ENCODE measurements at places on chromosomes 4 and X.

DNA sequence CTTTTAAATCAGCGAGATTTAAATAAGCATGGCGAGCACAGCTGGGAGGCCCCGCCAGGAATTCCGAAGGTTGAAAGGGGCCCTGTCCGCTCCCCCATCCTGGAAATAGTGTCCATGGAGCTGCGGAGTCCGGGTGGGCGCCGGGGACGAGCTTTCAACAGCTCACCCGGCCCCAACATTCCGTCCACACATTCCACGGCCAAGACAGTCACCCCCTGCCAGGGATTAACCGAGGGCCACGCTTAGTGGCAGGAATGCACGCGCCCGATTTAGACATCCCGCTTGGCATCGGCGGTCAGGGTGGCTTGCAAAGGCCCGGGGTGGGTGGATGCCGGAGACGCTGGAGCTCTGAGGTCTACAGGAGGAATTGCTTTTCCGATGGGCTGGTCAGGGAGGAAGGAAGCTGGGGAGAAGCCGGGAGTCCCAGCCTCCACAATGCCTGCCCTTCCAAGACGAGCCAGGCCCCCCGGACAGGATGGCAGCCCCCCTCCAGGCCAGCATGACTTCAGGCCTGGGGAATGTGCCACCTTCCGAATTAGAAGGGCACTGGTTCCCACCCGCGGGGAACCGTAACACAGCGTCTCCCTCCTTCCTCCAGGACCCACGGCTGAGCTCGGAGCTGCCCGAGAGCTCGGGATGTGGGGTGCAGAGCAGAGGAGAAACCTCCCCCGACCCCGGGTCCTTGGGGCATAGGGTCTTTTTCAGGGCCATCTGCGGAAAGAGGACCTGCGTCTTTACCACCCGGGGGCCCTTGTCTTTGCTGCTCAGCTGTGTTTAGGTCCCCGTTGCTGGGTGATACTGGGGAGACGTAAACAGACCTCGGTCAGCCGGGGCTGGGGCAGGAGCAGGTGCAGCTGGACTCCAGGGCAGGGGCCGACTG lies 26.9 kb upstream of the PPP2R3B start:
- no peak for DNase-seq

DNA sequence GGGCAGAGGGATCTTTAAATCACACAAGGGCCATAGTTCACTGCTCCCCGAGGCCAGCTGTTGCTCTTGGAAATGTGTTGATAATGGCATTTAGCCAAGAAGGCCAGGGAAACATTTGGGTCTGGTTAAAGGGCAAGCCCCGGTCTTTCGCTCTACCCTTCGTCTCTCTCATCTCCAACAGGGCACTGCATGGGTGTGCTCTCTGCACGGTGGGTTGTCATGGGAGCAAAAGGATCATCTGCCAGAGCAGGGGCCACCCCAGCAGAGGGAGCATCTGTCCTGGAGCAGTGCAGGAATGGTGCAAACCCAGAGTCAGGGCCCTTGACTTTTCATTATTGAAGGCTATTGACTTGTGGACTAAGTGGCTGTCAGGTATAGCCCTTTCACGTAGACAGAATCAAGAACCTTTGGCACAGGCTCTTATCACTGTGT lies 22.7 kb upstream of the PGRMC2 start:
- no peak for DNase-seq

DNA sequence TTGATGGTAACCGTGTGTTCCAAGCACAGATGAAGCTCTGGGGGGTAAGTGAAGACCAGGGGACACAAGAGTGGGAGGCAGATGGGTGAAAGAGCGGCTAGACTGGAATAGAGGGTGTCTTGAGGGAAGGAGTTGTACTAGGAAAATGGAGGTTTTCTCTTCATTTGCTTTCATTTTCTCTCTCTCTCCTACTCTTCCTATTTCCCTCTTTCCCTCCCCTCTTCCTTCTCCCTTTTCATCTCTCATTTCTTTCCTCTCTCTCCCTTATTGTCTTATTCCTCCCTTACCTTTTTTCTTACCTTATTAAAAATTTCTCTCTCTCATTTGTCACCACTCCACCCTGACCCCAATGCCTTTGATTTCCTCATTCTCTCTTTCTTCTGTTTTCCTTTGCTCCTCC lies 3.0 kb downstream of the ITGB1BP2 start:
- DNase-seq = no peak

DNA sequence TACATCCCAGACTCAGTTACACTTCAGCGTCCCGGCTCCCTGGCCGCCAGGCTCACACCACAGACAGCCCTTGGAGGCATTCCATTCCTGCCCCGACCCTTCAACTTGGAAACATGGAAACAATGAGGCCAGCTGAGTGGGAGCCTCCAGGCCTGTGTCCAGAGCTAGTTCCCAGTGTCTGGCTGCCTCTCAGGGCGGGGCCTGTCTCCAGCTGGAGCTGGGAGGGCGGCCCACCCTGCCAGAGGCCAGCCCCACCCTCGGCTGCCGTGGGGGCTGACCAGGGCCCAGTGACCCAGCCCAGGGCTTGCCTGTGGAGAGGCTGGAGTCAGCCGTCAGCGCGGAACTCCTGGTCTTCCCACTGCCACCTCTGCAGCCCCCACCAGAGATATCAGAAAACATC lies 37.4 kb upstream of the SPON2 start:
- DNase-seq = no peak

GRCh38 chr4:84778041-84778440 lies 188.4 kb downstream of the WDFY3 start:
- no peak for DNase-seq

GRCh38 chr4:56728512-56728911 lies 47.4 kb upstream of the HOPX start:
- no peak for DNase-seq

DNA sequence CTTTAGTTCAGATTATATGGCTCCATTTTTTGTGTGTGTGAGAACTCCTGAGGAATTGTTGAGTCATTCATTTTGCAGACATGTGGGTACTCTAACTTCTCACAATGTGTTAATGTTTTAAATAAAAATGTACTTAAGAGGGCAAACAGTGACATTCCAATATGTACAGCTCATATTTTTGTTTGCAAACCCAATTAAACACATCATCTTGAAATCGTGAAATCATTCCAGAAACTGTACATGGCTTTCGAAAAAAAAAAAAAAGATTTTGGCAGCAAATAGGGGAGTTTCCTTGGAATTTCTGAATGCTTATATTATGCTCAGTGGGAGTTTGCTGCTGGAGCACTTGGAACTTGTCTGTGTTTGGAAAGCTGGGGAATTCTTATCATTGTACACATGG lies 85.0 kb downstream of the HPGD start:
- no peak for DNase-seq

GRCh38 chr4:51885363-51885762 lies 42.4 kb downstream of the DCUN1D4 start:
- no peak for DNase-seq

- no peak for DNase-seq
Measured at GRCh38 chr4:174494726-174495125, 27.6 kb downstream of the HPGD start.

DNA sequence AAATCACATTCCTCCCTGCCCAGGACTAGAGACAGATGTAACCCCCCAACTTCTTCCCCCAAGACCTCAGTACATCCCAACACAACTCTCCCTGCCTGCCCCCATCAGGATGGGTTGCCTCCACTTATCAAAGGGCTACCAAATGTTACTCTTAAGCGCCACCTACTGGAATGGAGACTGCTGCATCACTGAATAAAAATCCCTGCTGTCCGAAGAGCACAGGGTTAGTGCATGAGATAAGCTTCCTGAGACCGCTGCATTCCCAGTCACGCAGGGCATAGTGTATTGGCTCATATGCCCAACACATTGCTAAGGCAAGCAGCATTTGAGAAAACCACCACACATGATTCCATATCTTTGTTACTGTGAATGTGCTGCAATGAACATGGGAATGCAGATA lies 544.5 kb downstream of the PPP4R3C start:
- DNase-seq = peak; percentile 4

GRCh38 chrX:123581586-123581985 lies 151.3 kb downstream of the THOC2 start:
- no peak for DNase-seq

DNA sequence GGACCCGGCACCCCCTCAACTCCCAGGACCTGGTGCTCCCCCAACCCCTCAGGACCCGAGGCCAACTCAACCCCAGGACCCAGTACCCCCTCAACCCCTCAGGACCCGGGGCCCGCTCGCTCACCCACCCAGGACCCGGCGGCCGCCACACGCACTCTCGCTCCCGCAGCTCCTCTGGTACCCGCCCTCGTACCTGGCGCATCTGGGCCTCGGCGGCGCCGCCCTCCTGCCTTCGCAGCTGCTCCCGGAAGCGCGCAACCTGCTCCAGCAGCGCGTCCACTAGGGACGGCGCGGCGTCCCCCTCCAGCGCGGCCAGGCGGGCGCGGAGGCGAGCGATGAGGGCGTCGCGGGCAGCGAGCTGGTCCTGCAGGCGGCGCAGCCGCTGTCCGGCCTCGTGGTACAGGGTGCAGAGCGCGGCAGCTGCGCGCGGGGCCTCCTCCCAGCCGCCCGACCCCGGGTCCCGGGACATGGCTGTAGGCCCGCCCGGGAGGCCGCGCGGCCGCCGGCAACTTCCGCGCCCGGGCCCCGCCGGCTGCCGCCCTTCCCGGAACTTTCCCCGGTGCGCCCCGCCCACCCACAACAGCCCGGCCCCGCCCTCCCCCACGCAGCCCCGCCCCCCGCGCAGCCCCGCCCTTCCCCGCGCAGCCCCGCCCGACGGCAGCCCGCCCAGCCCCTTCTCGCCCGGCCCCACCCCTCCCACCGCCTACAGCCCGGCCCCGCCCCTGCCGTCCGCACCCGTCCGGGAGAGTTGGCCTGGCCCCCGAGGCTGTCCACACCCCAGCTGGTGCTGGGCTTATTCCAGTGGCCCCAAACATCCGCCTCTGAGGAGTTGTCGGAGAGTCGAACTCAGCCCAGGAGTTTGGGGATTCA lies at the start of gene TNIP2:
Gene TNIP2 (minus strand): TSS at position 516 of the 870 bp plus-strand sequence. CDS start 47 bp downstream, at position 469.
- peak; percentile 75 for DNase-seq

- DNase-seq = no peak
Measured at GRCh38 chrX:28126886-28127285, 145.6 kb upstream of the DCAF8L1 start.

Measured in activated CD4-positive, alpha-beta T cell treated with anti-CD3 and anti-CD28 coated beads, Interleukin-2, amount 10 ng/mL, durations not matched to agents 7 days and 5 days (primary cell).